Adrenal gland (tissue), 19 donors: ENCODE measurements at places on chromosomes 3 and 15.

DNA sequence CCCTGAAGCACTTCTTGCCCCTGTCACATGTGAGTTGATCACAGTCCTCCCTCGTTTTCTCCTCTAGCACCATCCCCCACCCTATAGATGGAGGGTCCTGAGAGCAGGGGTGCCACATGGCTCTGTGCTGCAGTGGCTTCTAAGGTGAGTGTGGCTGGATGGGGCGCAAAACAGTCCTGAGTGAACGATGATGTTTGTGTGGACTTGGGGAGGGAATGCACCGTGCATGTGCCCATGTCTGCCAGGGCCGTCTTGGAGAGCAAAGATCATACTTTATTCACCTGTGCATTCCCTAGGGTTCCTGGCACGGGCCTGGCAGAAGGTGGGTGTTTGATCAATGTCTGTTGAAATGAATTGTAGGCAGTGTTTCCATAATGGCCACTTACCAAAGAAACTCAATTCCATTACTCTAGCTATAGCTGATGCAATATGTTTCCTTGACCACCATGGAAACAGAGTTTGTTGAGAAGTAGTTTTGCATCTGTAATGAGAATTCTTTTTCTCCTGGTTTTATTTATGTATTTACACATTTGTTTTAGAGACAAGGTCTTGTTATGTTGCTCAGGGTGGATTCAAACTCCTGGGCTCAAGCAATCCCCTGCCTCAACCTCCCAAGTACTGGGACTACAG, 58.0 kb downstream of the ABTB1 start:
- no peak for DNase-seq

DNA sequence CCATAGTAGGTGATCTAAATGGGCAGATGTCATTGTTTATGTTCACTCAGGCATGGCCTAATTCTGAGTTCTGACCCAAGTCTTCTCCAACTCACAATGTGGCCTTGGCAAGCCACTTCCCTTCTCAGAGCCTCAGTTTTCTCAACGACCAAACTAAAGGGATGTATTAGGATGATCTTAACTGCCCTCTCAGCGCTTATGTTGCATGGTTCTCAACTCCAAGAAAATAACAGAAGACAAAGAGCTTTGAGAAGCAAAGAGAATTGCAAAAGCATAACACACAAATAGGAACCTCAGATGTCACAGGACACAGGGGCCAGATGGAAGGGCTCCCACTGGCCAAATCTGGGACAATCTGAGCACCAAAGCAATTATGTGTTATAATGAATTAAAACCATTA, 8.6 kb downstream of the RHCG start:
- DNase-seq = no peak

DNA sequence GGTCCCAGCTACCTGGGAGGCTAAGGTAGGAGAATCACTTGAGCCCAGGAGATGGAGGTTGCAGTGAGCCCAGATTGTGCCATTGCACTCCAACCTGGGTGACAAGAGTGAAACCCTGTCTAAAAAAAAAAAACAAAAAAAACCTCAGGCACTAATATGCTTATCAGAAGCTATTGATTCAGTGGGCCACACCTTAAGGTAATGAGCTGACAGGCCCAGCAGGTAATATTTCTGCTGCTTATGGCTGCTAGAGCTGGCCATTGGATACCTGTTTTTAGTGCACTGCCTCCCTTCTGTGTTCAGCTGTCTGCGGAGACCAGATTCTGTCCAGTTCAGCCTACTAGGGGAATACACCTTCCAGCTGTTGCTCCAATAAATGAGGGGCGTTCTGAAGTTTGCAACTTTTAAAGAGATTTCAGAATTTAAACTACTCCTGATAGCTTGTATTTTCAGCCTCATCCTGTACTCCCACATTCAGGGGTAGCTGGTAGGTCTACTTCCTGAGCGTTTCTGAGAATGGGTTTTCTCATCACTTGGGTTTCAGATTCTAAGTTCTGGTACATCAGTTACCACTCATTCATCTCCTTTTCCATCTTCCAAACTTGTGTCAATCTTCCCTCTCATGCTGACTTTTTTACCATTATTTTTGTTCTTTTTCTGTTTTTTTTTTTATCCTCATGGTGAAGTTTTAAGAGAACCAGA, 69.0 kb downstream of the ATP11B start:
- DNase-seq = no peak

DNA sequence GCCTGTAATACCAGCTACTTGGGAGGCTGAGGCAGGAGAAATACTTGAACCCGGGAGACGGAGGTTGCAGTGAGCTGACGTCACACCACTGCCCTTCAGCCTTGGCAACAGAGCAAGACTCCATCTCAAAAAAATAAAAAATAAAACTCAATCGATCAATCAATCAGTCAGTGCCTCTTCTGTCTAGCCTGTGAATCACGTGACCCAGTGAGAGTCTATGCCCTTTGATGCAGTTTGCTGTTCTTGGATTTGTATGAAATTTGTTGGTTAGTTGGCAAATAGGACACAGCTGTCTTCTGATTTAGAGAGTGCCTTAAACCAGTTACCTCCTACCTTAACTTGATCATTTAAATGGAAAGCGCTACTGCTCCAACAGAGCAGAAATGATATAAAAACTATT, 3.6 kb upstream of the RBMS3 start:
- DNase-seq = no peak

GRCh38 chr3:70488816-70489215, 176.4 kb upstream of the MDFIC2 start:
- DNase-seq = no peak

DNA sequence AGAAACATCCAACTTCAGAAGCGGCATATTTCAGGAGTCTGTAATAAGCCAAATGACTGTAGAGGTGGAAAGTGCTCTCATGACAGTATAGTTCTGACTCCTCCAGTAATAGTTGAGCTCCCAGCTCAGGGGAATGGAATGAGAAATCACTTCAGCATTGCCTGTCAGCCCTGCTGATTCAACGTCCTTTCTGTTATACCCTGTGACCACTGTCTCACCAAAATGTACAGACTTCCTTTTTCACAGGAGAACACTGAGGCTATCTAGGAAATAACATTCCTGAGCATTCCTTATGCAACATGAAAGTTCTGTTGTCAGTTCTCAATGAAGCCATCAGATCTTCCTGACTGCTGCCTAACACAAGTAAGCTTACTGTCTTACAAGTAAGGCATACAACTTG, 284.5 kb upstream of the MME start:
- no peak for DNase-seq
